Anterior cingulate cortex (tissue), 58 donors: ENCODE measurements at places on chromosomes 5 and 9.

GRCh38 chr9:134689321-134690181, 47.9 kb downstream of the COL5A1 start:
- peak; percentile 6 for DNase-seq

DNA sequence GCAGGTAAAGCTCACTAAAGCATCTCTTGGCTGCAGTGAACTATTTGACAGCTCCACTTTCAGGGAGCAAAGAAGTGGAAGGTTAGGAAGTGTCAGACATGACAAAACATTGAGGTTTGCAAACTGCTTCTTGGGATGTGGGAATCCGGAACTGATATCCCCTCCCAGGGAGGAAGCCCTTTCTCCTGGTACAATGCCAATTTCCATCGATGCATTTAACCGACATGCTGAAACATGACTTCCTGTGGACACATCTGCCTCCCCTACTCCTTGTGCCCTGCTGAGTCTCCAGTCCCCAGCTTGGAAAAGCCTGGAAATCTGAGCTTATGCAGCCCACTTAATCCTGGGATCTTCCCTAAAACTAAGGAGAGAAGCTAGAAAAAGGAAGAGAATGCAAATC, 323.1 kb upstream of the DAP start:
- DNase-seq, result no peak

- DNase-seq, result no peak
These were observed 605.2 kb downstream of the CCDC171 start for GRCh38 chr9:16158093-16158492.

DNA sequence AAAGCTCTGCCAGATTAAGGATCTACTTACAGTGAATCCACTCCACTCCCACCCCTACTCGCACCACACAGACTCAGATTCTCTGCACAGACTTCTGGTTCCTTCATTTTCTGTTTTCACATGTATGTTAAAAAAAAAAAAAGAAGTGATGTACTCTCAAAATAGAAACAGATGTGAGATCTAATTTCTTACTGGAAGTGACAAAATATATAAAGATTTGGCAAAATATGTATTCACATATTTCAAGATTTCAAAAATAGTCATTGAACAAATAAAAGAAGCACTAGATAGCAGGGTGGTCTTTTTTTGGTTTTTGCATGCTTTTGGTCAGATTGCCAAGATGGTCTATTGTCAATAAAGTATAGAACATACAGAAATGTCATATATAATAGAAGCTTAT, 379.2 kb downstream of the TMEM167A start:
- DNase-seq, result no peak

DNA sequence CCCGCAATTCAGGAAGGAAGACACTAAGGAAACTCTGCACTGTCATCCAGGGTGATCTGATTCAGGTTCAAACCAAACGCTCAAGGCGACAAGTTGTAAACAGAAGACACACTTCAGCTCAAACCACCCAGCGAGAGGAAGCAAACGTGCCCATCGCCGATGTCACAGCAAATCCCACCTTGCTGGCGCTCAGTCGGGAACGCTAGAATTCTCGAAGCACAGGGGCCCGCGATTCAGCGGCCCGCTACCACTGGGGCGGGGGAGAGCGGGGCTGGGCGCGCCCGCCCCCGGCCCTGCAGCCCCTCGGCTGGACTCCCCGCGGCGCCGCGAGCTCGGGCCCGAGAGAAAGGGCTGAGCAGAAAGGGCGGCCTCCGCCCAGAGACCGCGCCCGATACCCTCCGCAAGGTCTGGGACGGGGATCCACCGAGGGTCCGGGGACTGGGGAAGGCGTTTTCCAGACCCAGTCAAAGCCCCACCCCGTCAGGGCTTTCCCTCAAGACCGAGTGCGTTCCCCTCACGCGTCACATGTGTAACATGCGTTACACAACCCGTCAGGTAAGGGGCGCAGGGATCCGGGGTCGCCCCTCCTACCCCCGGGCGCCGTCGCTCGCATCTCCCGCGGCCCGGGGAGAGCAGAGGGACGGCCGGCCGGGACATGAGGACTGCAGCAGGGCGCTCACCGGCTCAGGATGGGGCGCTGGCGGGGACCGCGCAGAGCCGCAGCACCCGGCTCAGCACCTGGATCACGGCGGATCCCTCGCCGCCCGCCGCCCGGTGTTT, 469 bp downstream of the AGTPBP1 start:
- no peak for DNase-seq

- DNase-seq, result no peak
These were observed 401.1 kb upstream of the RGMB start for GRCh38 chr5:98372351-98372750.

DNA sequence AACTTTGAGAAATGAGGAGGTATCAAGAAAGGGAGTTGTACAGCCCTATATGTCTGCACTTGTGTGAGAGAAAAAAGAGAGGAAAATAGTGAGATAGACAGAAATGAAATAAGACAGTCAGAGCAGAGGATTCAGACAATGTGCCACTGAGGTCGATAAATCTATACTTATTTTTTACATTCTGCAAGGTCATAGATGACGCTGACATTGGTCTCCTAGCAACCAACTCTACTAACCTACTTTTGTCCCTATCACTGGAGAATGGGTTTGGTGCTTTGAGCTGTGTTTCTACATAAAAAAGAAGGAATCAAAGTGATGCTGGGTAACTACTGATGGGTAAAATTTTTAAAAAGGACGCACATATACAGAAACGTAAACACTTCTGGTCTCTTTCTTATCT, 573.3 kb upstream of the RORB start:
- DNase-seq, result no peak

DNA sequence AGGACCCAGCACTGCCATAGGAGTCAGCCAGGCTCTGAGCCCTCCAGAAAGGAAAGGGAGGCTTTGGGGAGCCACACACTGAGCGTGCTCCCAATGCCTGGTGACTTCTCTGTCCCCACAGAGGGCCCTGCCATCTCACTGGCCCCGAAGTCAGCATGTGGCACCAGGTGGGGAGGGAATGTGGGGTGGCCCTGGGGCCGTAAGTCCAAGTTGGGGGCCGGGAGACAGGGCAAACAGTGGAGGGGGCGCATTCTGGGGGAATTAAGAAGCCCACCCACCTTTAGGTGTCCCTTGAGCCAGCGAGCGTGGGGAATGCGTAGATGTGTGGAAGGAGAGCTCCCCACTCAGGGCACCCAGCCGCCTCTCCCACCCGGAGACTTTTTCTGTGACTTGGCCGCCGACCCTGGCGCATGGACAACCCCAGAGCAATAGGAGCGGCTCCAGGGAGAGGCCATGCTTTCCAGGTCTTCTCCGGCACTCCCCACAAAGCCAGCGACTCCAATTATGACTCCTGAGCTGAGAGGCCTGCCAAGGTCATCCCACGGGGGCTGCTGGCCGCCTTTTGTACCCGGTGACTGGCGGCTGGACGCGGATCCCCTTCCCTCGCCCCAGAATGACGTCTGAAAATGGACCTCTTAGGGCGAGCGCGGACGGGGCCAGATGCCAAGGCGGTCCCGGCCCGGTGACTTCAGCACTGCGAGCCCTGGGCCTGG, 9.8 kb downstream of the IRX1 start:
- no peak for DNase-seq

- no peak for DNase-seq
These were observed 141.3 kb upstream of the EPB41L4A start for GRCh38 chr5:112560371-112560770.

DNA sequence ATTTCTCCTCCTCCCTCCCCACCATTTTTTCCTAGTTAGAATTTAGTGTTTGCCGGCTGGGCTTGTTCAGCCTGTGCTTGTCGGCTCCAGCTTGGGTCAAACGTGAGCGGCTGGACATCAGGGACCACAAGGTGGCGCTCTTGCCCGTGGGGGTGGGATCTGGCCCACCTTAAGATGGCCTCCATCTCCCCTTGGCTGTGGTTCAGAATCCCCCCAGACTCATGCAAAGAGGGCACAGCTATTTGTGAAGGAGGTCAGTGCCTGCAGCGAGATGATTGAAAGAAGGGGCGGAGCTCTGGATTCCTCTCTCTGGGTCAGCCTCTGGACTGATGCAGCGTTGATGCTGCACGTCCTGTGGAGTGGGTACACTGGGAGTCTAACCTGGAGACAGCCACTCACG, 283.3 kb upstream of the TUT7 start:
- DNase-seq, result peak; percentile 7

DNA sequence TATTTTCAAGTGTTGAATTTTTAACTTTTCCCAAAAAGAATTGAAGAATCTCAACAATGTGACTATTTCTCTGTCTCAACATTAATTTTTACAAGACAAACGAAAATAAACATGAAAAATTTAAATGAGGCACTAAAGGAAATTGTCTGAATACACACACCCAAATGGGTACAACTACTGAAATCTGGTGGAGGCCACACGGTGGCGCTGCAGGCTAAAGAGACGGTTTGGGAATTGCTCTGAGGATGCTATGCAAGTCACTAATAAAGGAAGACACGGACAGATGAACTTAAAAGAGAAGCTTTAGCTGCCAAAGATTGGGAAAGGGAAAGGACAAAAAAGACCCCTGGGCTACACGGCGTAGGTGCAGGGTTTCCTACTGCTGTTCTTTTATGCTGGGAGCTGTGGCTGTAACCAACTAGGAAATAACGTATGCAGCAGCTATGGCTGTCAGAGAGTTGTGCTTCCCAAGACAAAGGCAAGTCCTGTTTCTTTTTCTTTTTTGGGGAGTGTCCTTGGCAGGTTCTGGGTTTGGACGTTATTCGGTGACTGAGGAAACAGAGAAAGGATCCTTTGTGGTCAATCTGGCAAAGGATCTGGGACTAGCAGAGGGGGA, at the start of gene PCDHB10:
TSS of gene PCDHB10 (plus strand) at position 244 of the 616 bp plus-strand sequence. CDS start at position 444, 200 bp downstream.
- DNase-seq, result no peak

- no peak for DNase-seq
These were observed 115.0 kb upstream of the CTSV start for GRCh38 chr9:97153967-97154366.

GRCh38 chr9:81737871-81738507, 48.6 kb upstream of the TLE1 start:
- DNase-seq, result no peak

DNA sequence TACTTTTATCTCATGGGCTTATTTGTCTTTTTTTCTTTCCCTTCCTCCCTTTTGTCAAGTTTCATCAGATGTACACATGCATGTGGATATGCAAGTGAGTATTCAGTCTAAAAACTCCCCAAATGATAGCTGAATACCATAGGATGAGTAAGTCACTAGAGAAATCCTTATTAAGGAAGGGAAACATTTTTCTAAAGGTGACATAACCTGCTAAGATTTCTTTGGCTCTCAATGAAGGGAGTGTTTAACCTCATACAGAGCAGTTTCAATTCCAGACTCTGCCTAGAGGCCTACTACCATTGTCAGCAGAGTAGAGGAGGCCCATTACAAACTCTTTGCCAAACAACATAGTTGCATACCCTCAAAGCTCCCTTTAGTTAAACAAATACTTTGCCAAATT, 192.4 kb downstream of the ARHGEF28 start:
- DNase-seq, result no peak

GRCh38 chr5:133391354-133392136, 220.8 kb downstream of the FSTL4 start:
- DNase-seq, result no peak

- DNase-seq, result no peak
These were observed 48.8 kb upstream of the RETREG1 start for GRCh38 chr5:16665601-16666000.
